ENCODE measurements at places on chromosomes 16 and 17.
A peak's percentile ranks its signal among the peaks of the same experiment; 100 is the strongest.

DNA sequence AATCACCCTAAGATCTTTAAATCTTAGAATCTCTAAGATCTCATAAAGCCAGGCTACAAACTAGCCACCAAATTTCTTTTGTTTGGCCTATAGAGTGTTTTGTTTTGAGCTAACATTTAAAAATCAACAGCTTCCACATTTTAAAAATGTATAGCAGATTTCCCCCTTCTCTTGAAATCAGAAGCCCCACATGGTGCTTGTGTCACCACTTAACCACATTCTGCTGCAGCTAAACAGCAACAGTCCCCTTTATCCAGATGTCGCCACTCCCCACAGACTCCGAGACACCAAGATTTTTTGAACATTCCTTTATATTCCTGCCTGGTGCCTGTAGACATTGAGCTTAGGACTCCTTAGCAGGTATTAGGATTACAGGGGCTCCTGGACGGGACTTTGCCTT is 16.0 kb downstream of the GUCY2D start:
- no peak for DNase-seq

GRCh38 chr16:66696669-66697630 is at the start of gene CMTM4:
Gene CMTM4 (minus strand): TSS chr16:66696743. CDS start chr16:66696525, 218 bp downstream.
- DNase-seq, result peak; percentile 13

GRCh38 chr17:6041246-6041645 is 28.9 kb upstream of the WSCD1 start:
- no peak for DNase-seq

- DNase-seq, result no peak
Measured at GRCh38 chr16:63530208-63530607, 1494.0 kb upstream of the CDH8 start.

DNA sequence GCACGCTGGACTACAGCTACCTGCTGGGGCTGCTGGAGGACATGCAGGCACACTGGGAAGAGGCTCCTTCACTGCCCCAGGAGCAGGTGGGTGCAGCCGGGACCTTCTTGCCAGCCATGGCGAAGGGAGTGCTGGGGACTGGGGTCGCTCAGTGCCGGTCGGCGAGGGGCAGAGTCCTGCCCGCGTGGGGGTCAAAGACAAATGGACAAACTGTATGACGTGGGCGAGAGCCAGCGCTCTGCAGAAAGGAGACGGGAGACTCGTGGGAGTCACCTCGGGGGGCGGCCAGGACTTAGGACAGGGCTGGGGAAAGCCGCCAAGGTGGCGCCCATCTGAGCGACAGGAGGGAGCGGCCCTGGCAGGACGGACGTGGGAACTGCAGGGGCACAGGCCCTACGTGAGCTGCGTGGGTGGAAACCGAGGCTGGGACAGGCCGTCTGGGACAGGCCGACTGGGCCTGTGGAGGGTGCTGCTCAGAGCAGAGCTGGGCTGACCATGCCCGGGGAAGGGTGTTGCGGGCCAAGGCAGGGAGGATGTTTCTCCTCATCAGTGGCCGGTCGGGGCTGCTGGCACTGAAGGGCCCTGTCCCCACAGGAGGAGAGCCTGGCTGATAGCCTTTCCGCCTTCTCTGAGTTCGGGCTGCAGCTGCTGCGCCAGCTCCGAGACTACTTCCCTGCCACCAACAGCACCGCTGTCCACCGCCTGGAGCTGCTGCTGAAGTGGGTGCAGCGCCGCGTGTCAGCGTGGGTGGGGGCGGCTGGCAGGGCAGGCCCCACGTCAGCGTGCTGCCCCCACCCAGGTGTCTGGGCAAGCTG is 8.0 kb downstream of the TSR3 start:
- DNase-seq, result no peak

DNA sequence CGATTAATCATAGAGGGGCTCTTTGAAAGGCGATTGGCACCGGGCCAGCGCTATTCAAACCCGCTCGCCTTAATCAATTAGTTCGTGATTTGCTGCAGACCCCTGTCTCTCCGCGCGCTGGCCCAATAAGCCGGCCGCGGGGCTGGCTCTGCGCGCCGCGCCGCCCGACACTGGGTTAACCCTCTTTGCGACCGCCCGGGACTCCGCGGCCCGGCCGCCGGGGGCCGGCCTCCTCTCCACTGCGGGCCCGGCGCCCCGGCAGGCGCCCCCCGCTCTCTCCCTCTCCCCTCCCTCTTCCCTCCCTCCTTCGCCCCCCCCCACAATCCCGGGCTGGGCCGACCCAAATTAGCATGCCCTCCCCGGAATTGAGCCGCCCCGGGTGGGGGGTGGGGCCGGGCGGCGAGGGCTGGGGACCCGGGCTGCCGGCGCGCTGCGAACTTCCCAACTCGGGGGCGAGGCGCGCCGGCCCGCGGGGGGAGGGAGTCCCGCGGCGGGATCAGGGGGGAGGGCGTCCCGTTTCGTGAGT is 428 bp upstream of the SALL1 start:
- no peak for DNase-seq

DNA sequence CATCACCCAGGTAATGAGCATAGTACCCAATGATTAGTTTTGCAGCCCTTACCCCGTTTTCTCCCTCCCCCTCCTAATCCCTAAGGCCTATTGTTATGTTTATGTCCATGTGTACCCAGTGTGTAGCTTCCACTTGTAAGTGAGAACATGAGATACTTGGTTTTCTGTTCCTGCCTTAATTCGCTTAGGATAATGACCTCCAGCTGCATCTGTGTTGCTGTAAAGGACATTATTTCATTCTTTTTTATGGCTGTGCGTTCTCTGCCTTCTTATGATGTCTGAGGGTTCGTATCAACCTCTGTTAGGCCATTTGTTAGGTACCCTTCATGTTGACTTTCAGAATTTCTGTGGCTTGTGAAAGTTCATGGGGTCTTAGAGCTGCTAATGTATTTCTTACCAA is 31.0 kb downstream of the CTCF start:
- DNase-seq, result no peak

DNA sequence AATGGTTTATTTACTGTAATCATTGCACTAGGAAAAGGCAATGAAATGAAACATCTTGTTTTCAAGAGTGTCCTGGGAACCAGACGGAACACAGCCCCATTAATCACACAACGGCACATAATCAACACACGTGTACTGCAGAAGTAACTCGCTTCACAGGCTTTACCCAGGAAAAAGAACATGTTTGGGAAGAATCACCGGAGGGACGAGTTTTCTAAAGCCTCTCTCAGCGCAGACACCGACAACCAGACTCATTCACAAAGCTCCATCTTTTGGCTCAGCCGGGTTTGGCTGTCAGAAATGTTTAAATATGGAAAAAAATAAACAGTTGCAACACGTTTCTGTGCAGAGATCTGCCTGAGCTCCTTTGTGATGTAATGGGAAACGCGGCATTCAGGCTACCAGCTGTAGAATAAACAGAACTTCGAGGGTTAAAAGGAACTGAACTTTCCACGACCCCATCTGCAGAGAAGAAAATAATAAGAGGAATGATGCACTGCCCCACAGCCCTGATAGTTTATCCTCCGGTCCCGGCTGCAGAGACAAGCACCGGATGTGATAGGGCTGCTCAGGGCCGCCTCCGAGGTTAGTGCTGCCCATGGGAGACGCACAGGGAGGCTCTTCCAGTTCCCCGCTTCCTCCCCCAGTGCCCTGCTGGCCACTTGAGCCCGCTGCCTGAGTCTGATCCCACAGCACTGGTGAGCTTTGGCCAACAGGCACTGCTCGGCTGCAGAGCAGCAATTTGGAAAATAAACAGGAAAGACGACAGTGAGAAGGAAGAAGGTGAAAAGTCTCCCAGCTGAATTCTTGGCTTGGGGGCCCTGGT is 119.8 kb downstream of the HIC1 start:
- DNase-seq, result no peak

DNA sequence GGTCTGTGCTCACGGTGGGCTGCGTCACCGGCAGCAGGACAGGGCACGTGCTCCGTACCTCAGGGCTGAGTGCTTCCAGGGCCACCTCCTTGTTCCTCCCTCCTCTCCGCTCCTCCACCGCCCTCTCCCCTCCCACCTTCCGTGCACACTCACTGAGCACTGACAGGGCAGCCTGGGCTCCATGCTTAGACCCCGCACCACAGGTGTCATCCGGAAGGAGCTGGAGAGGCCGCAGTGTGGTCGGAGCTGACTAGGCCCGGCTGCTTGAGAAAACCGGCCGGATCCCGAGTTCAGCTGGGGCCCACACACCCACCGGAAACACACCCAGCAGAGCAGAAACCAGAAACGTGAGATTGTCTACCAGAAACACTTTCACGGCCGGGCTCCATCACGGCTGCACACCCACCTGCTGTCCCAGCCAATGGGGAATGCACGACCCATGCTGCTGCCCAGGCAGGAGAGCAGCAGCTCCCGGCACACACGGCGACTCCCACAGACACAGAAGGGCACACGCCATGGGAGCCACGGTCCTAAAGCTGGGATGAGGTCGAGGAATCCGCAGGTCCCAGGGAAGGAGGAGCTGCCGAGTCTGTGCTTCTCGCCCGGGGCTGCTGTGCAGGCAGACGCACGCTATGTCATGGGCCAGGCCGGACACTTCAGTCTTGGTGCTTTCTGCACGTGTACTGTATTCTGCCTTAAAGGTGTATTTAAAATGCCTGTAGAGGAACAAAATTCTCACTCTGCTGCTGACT is 55.0 kb upstream of the ZNF469 start:
- no peak for DNase-seq

DNA sequence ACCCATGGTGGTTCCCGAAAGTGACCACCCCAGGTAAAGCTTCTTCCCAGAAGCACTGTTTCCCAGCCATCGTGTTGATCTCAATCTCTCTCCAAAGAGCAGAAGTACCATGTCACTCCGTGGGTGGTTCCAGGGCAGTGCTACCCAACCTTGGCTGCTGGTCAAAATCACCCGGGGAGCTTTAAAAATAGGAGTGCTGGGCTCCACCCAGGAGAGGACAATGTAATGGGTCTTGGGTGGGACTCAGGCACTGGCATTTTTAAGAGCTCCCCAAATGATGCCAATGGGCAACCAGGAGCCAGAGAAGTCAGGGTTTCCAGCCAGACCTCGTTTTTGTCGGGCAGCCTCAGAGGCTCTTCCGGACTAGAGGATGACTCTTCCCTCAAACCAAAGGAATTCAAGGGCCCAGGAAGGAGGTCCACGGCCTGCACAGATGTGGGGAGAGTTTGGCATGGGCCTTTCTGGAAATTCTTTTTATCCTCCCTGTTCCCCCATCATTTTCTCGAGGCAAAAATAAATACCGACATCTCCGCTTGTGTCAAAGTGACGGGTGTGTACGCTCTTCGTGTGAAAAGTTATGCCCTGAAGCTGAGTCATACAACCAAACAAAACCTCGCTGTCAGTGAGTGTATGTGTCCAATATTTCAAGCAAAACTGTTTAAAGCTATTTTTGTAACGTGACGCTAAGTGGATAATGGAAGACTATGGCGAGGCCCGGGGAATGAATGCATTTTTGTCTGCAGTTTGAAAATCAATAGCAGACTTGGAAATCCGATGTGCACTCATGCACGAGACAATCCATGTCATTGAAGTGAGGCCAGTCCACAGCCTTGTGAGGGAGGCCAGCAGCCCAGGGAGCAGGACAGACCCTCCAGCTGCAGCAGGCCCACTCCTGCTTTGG is 364.1 kb downstream of the FOXL1 start:
- no peak for DNase-seq

GRCh38 chr17:68248199-68248825 is 469 bp downstream of the AMZ2 start:
- no peak for DNase-seq

DNA sequence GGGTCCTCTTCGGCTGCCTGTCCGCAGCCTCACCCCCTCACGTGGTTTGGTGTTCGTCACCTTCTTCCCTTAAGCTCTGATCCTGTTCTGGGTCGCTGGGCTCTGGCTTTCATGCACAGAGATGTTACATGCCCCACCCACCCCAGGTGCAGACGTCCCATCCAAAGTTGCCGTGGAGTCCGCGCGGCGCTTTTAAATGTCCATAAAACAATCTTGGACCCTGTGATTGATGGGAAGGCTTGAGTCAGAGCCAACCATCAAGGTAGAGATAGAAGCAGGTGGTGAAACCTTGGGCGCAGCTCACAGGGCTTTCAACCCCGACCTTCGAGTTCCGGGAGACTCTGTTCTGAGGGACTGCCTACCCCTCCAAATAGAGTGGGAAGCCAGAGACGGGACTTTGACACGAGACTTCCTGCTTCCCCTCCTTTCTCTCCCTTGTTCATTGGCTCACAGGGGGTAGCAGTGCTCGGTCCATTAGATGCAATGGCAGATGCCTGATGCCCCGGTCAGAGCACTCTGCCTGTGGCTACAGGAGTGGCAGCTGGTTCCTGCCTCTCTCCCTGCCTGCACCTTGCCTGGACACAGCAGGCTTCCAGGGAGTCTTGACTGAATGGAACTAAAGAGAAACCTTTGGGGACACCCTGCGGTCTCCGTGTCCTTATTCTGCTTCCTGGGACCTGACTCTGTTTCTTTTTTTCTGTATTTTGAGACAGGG is 4.0 kb downstream of the ENGASE start:
- no peak for DNase-seq

DNA sequence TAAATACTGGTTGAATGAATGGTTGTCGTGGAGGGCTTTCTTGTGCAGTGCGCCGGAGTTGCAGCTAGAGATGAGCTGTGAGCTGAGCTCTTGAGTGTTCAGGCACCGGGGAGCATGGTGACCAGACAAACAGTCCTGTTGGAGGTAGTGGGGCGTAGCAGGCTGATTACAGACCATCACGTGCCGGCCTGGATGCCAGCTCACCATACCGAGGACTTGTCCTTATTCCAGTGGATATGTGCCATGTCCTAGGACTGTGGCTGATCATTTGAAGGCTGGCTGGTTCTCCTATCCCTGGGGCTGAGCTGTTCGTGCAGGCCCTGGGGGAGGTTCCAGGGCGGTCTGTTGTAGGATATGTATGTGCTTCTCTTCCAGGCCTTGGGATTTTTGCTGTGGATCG is 60.0 kb downstream of the ABCC1 start:
- no peak for DNase-seq

- no peak for DNase-seq
Measured at GRCh38 chr17:28518132-28518531, 12.0 kb downstream of the FOXN1 start.

DNA sequence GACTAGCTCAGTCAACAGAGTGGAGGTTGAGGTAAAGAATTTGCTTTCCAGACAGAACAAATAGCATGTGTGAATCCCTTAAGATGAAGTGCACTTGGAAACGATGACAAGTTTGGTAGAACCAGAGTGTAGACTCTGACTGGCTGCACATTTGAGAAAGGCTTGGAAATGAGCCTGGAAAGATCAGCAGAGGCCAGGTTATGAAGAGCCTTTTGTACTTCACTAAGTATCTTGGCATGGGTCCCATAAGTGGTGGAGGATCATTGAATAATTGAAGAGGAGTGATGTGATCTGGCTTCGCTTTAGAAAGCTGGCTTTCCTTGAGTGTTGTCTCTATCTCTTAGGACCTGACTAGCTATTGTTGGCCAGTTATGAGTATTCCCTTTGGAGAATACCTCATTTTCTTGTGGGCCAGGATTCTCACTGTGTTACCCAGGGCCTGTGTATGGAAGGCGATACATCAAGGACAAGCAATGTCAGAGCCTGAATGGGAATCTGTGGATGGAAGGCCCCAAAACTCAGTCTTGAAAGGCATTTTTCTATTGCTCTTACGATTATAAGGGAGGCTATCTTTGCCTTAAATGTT is 329.8 kb downstream of the UTP18 start:
- DNase-seq, result no peak

All from activated naive CD4-positive, alpha-beta T cell (primary cell).